ENCODE measurements at places on chromosomes 13 and 19. TPM values are rescaled to one million over a fixed set of nuclear protein-coding genes. Genes with fewer than 3 reads are reported as not detected.

- DNase-seq: no peak
Measured at GRCh38 chr13:69595181-69595580, 512.4 kb upstream of the ATXN8OS start.

Gene SGTA
- total RNA-seq: 131 TPM

Gene C19orf73
- 2.1 TPM for total RNA-seq

DNA sequence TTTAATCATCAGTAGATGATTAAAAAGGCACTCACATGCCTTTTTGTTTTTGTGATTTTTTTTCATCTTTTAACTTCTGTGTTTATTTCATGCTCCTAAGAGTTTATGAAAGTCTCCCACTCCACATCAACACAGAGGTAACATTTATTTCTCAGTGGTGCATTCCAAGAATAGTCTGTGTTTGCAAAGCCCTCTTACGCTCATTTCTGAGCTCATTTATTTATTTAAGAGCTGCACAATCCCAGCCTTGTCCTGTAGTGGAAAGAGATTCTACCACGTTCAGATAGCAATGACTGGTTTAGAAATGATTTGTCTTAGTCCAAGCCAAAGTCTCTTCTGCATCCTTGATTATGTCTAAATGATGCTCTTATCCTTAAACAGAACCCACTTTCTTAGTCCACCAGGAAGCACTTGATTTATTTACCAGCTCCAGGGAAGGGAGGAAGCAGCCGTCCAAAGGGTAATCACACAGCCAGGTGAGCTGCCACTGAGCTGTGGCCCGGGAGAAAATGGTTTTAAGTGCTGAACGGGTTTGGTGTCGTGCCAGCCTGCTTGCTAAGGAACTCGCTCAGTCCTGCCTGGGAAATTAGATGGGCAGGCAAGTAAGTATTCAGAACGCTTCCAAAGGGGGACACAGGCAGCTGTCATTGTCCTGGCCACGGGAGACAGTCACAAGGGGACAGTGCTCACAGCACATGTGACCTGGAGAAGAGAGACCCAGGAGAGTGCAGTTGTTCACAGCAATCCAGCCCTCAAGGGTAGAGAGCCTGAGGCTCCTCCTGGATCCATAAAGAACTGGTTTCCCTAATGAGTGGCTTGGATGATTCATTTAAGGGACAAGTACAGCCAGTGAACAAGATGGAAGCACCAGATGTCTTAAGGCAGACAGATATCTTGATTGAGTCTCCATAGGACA is 131.8 kb upstream of the WASF3 start:
- no peak for DNase-seq
